ENCODE measurements at places on chromosomes 11 and 22.

DNA sequence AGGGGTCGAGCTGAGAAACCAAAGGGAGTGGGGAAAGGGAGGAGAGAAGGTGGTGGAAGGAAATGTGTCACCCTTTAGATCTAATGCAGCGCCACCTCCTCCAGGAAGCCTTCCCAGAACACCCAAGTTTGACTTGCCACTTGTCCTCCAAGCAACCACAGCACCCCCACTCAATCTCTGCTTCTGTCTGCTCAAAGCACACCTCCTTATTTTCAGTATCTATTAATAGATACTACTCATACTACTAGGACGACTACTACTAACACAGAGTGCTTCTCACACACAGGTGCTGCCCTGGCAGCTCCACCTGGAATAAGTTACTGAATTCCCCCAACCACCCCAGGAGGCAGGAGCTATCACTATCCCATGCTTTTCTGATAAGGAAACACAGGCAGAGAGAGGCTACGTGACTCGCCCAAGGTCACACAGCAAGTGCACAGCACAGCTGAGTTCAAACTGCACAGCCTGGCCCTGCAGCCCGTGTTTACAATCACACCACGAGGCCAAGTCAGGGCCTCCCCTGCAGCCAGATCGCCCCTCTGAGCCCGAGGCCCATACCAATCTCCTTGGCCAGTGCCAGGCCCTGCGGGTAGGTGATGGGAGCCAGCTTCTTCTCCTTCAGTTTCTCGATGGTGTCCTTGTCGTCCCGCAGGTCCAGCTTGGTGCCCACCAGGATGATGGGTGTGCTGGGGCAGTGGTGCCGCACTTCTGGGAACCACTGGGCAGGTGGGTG, 13.2 kb downstream of the RAC2 start:
- peak; percentile 21 for DNase-seq

GRCh38 chr22:47786650-47787290, 1024.3 kb downstream of the TBC1D22A start:
- no peak for DNase-seq

DNA sequence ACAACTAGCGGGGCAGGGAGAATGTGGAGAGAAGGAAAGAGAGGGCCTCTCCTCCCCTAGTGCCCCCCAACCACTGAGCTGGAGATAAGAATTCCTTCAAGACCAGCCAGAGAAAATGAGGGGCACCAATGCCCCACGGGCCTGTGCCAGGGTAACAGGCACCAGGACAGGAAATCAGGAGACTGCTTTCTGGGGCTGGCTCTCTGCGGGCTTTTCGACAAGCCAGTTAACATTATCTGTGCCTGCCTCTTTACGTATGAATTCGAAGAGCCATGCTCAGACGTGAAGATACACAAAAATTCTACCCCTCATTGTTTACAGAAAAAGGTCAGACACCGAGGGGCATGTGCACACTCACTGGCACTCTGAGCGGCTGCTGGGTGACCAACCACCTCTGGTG, 52.1 kb downstream of the MYH9 start:
- DNase-seq: no peak

- DNase-seq: no peak
These were observed 84.7 kb downstream of the YAP1 start for GRCh38 chr11:102194990-102195389.

DNA sequence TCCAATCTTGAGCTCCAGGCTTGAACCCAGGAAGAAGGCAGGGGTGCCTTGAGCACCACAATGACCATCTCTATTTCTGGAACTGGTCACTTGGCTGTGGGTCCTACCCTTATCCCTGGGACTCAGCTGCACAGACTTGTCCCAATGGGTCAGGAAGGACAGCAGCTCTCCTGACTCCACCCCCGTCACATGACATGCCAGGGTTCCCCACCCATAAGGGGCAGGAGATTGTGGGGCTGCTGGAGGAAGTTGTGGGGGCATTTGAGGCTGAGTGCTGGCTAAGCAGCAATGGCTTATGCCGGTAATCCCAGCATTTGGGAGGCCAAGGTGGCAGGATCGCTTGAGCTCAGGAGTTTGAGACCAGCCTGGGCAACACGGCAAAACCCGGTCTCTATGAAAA, 56.2 kb downstream of the NFAM1 start:
- no peak for DNase-seq

GRCh38 chr11:103731670-103732069, 304.8 kb upstream of the DDI1 start:
- no peak for DNase-seq

DNA sequence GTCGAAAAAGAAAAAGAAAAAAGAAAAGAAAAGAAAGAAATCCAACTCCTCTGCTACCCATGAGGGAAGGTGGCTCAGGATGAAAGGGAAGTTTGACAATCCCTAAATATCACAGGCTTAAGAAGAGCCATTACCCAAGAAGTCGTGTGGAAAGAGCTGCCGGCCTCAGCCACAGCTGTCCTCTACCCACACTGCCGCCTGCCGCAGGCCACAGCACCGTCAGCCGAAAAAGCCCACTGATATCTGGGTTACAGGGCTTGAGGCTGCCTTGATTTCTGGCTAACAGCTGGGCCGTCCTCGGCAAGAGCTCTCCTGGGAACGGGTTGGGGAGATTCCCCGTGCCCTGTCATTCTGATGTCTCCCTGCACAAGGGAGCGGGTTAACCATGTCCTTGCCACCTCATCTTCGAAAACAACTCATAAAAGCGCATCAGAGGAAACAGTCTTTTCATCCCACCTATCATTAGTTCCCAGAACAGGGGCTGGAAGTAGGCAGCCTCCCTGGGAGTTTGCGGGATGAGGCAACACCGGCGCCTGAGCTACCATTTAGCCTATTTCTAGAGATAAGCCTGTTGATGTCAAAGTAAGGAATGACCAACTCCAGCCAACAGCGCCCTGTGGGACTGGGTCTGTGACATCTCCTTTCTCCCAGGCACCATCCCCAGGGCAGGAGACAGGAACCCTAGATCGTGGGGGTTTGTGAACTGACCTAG, 21.8 kb upstream of the SNX32 start:
- no peak for DNase-seq

- no peak for DNase-seq
These were observed 5.9 kb downstream of the RANGAP1 start for GRCh38 chr22:41280065-41280464.

GRCh38 chr11:74371269-74372052, 26.8 kb downstream of the PGM2L1 start:
- DNase-seq: peak; percentile 96

GRCh38 chr11:68574308-68574707, 110.0 kb upstream of the GAL start:
- DNase-seq: peak; percentile 61

GRCh38 chr11:3129181-3129590, 35.9 kb downstream of the OSBPL5 start:
- no peak for DNase-seq

Measured in iris pigment epithelial cell (primary cell).